Esophagus mucosa (tissue), 1 donor: ENCODE measurements at places on chromosomes 5 and 9. TPM values are rescaled to one million over a fixed set of nuclear protein-coding genes. Genes with fewer than 3 reads are reported as not detected.

PCDHB16 gene
- 0.48 TPM for total RNA-seq

PHF24 gene
- 0.48 TPM for total RNA-seq

MOB3B gene
- total RNA-seq: 3.7 TPM

CEL gene
- 2.4 TPM for total RNA-seq

ZNF354C gene
- total RNA-seq: 1.2 TPM

PRUNE2 gene
- total RNA-seq: 4.9 TPM

GFI1B gene
- total RNA-seq: not detected

STPG3 gene
- not detected for total RNA-seq

TIMD4 gene
- total RNA-seq: 0.20 TPM

AP3S1 gene
- 88.6 TPM for total RNA-seq

SPATA31D4 gene
- not detected for total RNA-seq

PAX5 gene
- 0.44 TPM for total RNA-seq

DOCK2 gene
- 2.2 TPM for total RNA-seq
